Hematopoietic multipotent progenitor cell treated with erythropoietin and hydrocortisone succinate and interleukin-3 and kit ligand, for 15 days (in vitro differentiated cells): ENCODE measurements at places on chromosomes 6 and 20.

GRCh38 chr6:157030755-157031154 is 253.6 kb downstream of the ARID1B start:
- no peak for DNase-seq

- no peak for DNase-seq
These were observed 119.9 kb upstream of the TRAF3IP2 start for GRCh38 chr6:111725446-111726112.

GRCh38 chr6:44234101-44235025 is 11.0 kb downstream of the SLC29A1 start:
- peak; percentile 68 for DNase-seq

DNA sequence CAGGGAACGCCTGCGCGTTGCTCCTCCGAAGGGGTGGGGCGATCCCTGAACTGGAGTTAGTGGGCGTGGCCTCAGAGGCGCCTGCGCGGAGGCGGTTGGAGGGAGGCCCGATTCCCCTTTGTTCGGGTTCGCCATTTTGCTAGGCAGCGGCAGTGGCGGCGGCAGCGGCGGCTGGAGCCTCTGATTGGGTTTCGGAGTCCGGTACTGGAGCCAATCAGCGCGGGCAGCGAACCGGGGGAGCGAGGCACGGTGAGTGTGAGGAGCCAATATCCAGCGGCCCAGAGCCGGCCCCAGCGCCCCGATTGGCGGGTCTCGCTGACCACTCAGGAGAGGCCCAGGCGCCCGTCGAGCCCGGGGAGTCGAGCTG is at the start of gene NFYA:
NFYA (plus strand) TSS at position 139 of the 367 bp plus-strand sequence. CDS start 6,116 bp downstream, outside the sequence.
- DNase-seq = peak; percentile 100

GRCh38 chr6:93721386-93722048 is 302.2 kb upstream of the EPHA7 start:
- DNase-seq = no peak
